Activated CD8-positive, alpha-beta T cell treated with anti-CD3 and anti-CD28 coated beads, Interleukin-2, amount 10 ng/mL, durations not matched to agents 7 days and 5 days (primary cell): ENCODE measurements at places on chromosomes 2 and 18. TPM values are rescaled to one million over a fixed set of nuclear protein-coding genes. Genes with fewer than 3 reads are reported as not detected.

Gene ACADL
- not detected for total RNA-seq

Gene REG3G
- total RNA-seq = not detected

- H3K4me3 ChIP-seq = peak overlapping the region; percentile 86
- H3K27ac ChIP-seq = peak overlapping the region; percentile 60
- H3K36me3 ChIP-seq = no peaks in the 10 kb centered on the region
- H3K4me1 ChIP-seq = peaks cover 38% of the 10 kb centered on the region
- DNase-seq = peak; percentile 68
- H3K27me3 ChIP-seq = no peaks in the 10 kb centered on the region
Measured at GRCh38 chr2:227472265-227473121, 537 bp downstream of the AGFG1 start.

DNA sequence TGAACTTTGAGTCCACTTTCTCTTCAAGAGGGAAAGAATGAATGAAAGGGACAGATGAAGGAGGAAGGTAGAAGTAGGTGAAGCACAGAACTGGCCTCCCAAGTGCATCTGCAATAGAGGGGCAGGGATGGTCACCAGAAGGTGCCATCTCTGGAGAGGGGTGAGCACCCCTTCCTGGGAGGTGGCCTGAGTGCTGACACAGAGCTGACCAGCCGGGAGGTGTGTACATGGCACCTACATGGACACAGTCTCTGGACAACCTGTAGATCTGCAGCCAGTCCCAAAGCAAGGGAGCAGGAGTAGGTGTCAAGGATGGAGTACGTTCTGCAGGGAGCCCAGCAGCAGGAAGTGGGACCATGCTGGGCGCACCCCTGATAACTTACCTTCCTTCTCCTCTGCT lies 83.2 kb downstream of the TFCP2L1 start:
- H3K4me3 ChIP-seq = no peak overlapping the region
- H3K27me3 ChIP-seq = no peaks in the 10 kb centered on the region
- H3K27ac ChIP-seq = no peak overlapping the region
- H3K36me3 ChIP-seq = no peaks in the 10 kb centered on the region
- DNase-seq = no peak

GRCh38 chr18:2002151-2002550 lies 569.2 kb downstream of the METTL4 start:
- H3K27ac ChIP-seq = no peak overlapping the region
- no peaks in the 10 kb centered on the region for H3K27me3 ChIP-seq
- DNase-seq = no peak
- no peaks in the 10 kb centered on the region for H3K36me3 ChIP-seq
- no peak overlapping the region for H3K4me3 ChIP-seq

- peaks cover 19% of the 10 kb centered on the region for H3K36me3 ChIP-seq
- no peaks in the 10 kb centered on the region for H3K4me1 ChIP-seq
- no peak overlapping the region for H3K4me3 ChIP-seq
- no peak overlapping the region for H3K27ac ChIP-seq
- DNase-seq = no peak
Measured at GRCh38 chr2:3147651-3148530, 229.7 kb downstream of the EIPR1 start.
